Upper lobe of right lung (tissue), 1 donor: ENCODE measurements at places on chromosomes 7 and 10. TPM values are rescaled to one million over a fixed set of nuclear protein-coding genes. Genes with fewer than 3 reads are reported as not detected.

BPGM gene
- total RNA-seq: 14.8 TPM

- no peak overlapping the region for H3K4me3 ChIP-seq
- no peaks in the 10 kb centered on the region for H3K27me3 ChIP-seq
- H3K27ac ChIP-seq: no peak overlapping the region
- DNase-seq: no peak
Observed at GRCh38 chr10:79357180-79357579, 9.9 kb downstream of the PPIF start.

- H3K27me3 ChIP-seq: no peaks in the 10 kb centered on the region
- no peaks in the 10 kb centered on the region for H3K4me1 ChIP-seq
- no peak for DNase-seq
- H3K4me3 ChIP-seq: no peak overlapping the region
- no peaks in the 10 kb centered on the region for H3K36me3 ChIP-seq
Observed at GRCh38 chr7:94761451-94761850, 105.5 kb upstream of the SGCE start.

DNA sequence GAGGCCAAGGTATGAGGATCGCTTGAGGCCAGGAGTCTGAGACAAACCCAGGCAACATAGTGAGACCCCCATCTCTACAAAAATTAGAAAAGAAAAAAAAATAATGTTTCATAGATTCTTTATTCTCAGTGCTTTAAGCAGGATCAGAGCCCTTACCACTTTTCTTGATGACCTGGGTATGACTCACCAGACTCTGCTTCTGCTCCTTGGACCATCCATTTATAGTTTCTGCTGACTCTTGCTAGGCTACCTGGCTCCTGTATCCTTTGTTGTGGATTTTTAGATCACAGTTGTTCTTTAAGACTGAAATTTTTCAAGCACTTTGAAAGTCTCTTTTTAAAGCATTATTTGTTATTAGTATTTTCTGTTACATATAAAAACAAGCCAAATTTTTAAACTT, 411.1 kb downstream of the GFRA1 start:
- H3K4me1 ChIP-seq: no peaks in the 10 kb centered on the region
- DNase-seq: no peak
- no peak overlapping the region for H3K4me3 ChIP-seq
- H3K27ac ChIP-seq: no peak overlapping the region

DNA sequence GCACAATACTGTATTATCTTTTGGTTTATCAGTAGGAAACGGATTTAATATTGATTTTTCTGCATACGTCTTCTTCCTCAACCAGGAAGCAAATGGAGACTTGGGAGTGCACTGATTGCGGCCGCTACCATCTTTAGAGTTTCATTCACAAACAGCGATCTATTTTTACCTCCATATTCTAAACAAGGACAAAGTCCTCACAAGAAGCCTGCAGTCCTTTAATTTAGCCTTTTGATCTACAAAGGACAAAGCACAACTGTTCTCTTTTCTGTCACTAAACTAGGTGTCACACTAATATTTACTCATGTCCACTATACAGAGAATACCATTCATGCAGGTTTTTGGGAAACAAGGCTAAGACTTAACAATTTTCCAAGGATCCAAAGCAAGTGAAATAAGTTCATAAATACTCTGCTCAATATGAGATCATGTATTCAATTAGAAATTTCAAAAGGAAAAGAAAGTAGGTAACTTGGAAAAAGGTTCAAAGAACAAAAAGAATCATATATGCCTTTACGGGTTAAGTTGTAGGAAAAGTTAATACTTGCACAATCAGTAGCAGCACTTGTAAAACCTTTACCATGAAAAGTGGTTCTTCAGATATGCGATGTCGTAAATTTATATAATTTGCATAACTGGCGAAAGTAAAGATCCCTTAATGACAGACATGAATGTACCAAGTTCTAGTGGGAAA, 92.1 kb downstream of the UPF2 start:
- no peaks in the 10 kb centered on the region for H3K4me1 ChIP-seq
- no peak overlapping the region for H3K4me3 ChIP-seq
- H3K27me3 ChIP-seq: no peaks in the 10 kb centered on the region
- DNase-seq: no peak
- H3K27ac ChIP-seq: no peak overlapping the region
